Activated naive CD8-positive, alpha-beta T cell treated with anti-CD3 and anti-CD28 coated beads, Interleukin-2, amount 50 U/mL, for 16 hours (primary cell): ENCODE measurements at places on chromosomes 1 and 21.

DNA sequence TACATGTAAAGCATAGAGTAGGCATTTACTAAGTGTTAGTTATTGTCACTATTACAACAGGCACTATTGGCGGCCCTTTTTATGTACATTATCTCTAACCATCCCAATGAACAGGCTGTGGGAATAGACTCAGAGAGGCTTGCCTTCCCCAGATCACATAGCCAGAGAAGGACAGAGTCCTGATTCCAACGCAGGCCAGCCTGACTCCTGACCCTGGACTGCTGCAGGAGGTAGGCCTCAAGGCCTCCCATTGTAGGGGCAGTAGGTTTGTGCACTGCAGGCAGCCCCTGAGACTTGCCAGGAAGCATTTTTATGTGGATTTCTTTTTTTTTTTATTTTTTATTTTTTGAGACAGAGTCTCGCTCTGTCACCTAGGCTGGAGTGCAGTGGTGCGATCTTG is 6.4 kb upstream of the GFI1 start:
- no peak for DNase-seq

GRCh38 chr1:69673321-69673720 is 105.6 kb downstream of the LRRC7 start:
- no peak for DNase-seq

GRCh38 chr1:74858136-74858535 is 125.2 kb downstream of the TYW3 start:
- no peak for DNase-seq

- no peak for DNase-seq
Observed at GRCh38 chr1:158105352-158106095, 75.2 kb upstream of the CD1D start.

GRCh38 chr1:237570530-237570929 is 320.2 kb downstream of the ZP4 start:
- no peak for DNase-seq

DNA sequence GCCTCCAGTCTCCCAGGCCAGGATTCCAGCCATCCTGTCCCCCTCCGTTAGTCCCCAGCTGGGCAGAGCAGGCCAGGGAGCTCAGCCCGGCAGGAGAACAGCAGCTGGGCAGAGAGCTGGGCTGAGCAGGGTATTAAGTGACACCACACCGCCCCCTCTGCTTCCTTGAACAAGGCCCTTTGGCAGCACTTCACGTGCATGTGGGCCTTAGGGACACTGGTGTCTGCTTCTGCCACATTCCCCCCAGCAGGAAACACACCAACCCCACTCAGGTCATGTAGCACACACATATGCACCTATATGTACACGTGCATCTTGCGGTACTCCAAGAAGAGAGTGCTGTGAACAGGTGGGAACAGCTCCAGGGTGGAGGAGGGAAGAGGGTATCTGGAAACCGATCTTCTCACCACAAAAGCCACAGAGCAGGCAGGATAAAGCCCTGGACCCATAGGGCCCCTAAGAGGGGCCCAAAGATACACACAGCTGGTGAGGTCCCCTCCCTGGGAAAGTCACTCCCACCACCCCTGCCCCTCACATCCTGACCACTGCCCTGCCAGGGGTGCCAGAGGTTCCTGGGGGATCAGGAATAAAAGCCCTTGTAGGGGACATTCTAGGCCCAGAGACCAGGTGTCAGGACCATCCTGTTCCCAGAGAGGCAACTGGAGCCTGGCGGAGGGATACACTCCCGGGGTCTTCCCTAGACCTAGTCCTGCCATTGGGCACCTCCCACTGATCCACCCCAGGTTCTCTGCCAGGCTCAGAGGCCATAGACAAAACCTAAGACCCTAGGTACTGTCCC is 4.5 kb downstream of the EPHA2 start:
- no peak for DNase-seq

GRCh38 chr1:96987186-96987703 is 265.7 kb downstream of the PTBP2 start:
- DNase-seq, result no peak

GRCh38 chr21:26087223-26087918 is 83.2 kb downstream of the APP start:
- DNase-seq, result no peak

- DNase-seq, result no peak
Observed at GRCh38 chr1:94676686-94677085, 135.1 kb upstream of the F3 start.

DNA sequence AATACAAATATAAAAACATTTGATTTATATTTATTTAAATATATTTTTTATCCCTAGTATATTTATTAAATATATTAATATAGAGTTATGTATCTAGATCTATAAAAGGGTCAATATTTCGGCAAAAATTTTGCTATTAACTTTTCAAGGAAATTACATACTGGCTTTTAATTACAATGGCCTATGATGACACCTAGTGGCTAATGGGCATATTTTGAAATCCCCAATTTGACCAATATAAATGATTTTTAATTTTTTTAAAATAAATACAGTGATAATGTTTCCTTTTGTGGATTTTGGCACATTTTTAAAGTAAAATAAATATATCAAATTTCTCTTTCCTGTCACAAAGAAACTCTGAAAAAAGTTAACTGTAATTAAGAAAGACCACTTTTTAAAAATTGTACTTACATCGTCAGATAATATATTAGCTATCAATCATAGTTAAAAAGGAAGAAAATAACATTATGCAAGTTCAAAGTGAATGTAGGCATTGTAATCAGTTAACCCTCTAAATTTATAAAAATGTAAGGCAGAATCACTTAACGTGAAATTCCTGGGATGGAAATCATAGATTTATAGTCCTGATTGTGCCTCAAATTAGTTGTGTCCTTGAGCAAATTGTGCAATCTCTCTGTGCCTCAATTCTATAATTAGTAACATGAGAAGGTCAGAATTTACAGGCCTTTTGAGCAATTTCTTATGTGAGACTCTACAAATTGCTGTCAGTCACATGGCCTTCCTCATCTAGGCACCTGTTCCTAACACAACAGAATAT is 25.6 kb upstream of the RGS13 start:
- DNase-seq, result no peak

GRCh38 chr1:107782217-107782845 is 182.6 kb downstream of the VAV3 start:
- DNase-seq, result peak; percentile 9

GRCh38 chr1:154807048-154807591 is 63.0 kb downstream of the KCNN3 start:
- DNase-seq, result no peak

DNA sequence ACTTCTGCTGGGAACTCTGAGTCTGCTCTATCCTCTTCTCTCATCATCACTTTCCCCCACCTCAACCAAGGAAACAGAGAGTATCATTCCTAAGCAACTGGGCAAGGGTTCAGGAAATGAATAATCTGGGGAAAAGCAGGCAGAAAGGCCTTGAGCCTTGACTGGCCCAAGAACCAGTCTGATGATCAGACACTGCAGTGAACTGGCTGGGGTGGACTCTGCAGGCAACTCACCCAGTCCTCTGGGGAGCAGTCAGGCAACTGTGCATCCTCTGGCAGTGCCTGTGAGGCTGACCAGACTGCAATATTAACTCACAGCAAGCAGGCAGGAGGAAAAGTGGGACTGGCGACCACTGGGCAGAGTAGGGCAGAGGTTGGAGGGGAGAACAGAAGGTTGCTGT is 991 bp downstream of the ANKRD35 start:
- DNase-seq, result no peak

GRCh38 chr21:38841472-38841871 is 35.7 kb downstream of the ETS2 start:
- no peak for DNase-seq

- no peak for DNase-seq
Observed at GRCh38 chr1:19654886-19655717, 9.6 kb upstream of the HTR6 start.

DNA sequence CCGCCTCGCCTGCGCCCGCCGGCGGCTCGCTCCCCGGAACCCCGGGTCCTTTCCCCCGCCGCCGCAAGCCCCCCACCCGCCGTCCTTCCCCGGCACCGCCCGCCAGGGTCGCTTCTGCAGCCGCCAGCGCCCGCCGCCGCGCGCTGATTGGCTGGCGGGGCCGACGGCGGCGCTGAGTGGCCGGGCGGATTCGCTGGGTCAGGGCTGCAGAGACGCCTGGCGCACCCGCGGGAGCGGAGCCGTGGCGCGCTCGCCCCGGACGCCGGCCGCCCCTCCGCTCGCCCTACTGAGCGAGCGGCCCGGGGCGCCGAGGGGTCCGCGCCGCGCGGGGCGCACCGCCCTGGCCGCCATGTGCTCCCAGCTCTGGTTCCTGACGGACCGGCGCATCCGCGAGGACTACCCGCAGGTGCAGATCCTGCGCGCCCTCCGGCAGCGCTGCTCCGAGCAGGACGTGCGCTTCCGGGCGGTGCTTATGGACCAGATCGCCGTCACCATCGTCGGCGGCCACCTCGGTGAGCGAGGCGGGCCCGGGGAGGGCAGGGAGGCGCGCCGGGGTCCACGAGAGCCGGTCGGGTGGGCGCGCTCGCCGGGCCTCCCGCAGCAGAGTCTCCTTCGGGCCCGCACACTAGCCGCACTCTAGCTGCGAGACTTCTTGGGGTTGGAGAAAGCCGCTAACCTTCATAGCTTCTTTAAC is at the start of gene RIMKLA:
Gene RIMKLA, plus strand, starts transcription at position 207 of the 694 bp plus-strand sequence. Its CDS starts 143 bp downstream, at position 350.
- DNase-seq, result peak; percentile 10

GRCh38 chr21:43911015-43911934 is 46.3 kb downstream of the AGPAT3 start:
- no peak for DNase-seq

DNA sequence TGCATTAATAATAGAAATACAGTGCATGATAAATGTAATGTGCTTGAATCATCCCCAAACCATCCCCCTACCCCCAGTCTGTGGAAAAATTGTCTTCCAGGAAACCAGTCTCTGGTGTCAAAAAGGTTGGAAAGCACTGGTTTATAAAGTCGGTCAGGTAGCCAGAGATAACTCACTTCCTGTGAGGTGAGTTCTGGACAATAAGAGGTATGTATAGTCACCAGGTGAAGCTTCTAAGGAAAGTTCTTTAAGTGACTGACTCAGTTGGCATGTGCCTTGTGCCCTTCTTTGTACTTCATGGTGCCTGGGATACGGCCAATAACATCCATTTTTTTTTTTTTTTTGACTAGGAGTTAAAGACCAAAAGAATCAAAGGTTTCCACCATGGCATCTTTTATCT is 103.7 kb downstream of the GPATCH2 start:
- DNase-seq, result no peak

DNA sequence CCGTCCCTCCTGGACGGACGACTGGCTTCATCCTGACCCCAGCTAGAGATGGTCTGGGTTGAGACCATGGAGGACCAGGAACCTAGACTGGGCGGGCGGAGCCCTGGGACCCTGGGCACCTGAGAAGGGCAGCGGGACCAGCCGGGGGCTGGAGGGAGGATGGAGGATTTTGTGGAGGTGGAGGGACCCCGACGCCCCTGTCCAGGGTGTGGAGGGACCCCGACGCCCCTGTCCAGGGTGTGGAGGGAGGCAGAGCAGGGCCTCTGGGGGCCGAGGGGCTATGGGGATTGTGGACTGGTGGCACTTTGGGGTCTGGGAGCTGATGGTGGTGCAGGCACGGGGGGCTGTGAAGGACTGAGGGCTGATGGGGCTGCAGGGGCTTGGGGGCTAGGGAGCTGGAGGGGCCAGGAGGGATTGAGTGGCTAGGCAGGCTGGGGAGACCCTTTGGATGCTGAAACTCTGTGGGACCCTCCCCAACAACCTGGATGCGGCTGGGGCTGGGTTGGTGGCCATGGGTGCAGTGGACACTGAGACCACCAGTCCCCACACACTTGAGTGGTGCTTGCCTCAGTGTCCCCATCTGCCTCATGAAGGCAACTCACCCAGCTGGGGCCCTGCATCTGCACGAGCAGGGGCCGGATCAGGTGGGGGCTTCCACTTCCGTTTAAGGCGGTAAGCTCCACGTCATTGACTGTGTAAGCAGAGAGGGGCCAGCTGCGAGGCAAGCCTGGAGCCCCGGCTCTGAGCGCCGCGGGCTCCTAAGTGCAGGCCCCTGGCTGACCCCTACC is 7.4 kb downstream of the GJC2 start:
- DNase-seq, result no peak

GRCh38 chr1:228205526-228206436 is 2.1 kb upstream of the OBSCN start:
- DNase-seq, result no peak

- no peak for DNase-seq
Observed at GRCh38 chr21:14917762-14918161, 147.0 kb downstream of the NRIP1 start.

DNA sequence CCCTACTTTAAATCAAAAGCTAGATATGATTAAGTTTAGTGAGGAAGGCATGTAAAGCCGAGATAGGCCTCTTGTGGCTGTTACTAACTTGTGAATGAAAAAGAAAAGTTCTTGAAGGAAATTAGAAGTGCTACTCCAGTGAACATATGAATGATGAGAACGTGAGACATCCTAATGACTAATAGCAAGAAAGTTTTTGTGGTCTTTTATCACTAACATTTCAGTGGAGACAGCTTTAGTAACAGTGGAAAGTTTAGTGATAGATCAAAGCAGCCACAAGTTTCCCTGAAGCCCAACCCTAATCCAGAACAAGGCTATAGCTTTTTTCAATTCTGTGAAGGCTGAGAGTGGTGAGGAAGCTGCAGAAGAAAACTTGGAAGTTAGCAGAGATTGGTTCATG is 73.6 kb upstream of the LRRC8B start:
- no peak for DNase-seq

DNA sequence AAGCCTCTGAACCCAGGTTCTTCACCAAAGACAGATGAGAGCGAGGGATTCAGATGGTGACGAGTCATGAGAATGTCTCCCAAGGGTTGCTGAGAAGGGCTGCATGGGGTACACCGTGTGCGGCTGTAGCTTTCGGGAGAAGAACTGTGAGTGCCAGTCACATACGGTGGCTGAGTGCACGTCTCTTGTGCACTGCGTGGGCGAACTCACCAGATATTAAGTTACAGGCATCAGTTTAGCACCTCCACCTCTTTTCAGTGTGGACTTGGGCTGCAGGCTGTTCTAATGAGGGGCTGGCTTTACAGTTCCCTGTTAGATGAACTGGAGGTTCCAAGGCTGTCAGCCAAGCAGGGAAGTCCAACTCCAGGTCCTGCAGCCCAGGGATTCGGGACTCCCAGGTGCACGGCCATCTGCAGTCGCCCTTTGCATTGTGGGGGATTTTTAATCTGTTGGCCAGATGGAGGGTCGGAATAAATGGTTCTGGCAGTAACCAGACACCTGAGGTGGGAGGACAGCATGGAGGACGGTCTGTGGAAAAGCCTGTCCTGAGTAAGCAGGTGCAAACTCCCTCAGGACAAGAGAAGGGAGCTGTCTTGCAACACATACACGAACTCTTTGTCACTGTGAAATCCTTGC is 26.5 kb upstream of the AVPR1B start:
- DNase-seq, result no peak

GRCh38 chr1:6378096-6378746 is 15.3 kb downstream of the ACOT7 start:
- no peak for DNase-seq
